ENCODE measurements at places on chromosomes 6 and 20.

DNA sequence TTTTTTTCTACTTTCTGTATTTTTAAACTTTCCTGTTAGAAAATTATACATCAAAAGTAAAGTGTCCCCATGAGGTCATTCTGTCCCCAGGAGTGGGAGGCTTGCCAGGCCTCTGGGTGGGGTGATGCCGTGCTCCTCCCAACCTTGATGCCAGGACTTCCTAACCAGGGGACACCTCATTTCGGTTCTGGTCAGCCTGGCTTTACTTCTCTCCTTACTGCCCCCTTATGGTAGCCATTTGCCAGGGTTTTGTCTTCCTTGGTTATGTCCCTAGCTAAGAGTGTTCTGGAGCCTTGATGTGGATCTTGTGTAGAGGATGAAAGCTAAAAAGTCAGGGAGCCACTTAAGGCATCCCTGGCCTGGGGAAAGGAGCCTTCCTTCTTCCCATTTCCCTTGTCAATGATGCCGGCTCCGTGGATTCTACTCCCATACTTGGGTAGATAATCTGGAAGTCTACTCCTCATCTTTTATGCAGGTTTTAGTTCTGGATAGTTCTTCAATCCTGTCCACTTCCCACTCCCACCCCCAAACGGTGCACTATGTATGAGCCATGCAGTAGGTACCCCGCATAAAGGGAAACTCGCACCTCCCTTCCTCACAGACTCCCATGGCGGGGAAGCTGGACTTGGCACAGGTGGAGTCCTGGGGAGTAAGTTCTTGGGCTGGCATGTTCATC, 164.1 kb upstream of the SALL4 start:
- DNase-seq: no peak

DNA sequence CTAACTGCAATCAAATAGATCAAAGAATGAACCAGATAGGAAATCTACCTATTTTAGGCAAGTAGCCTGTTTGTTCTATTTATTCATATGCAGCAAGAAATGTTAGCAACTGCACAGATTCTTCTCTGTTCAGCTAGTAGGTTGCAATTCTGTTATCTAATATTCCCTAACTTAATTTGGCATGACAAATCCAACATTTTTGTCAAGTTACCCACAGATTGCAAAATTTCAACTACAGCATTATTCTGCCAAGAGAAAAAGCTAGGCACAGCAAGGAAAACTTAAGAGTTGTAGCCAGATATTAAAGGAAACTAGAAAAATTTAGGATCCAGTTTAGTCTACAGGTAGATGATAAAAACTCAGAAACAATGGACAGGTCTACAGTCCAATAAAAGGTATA, 104.4 kb upstream of the SYNCRIP start:
- DNase-seq: no peak

DNA sequence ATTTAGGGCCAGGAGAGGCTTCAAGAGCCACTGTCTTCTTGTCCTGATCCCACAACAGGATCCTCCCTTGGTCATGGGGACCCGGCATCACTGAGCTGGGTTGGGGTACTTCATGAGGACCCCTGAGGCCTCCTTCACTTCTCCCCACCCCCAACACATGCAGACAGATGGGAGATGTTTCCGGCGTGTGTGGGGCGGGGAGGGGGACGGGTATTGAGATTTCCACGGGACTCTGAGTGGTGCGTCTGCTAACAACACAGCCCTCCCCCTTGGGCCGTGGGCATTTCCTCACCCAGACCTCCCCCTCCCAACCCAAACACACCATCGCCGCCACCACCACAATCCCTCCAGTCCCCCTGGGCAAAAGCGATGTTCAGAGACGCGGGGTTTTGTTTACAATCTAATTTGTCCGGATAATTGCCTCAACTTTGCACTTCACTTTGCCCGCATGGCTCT, 906 bp upstream of the FOXP4 start:
- no peak for DNase-seq

GRCh38 chr6:90537723-90538258, 49.1 kb downstream of the MAP3K7 start:
- DNase-seq: no peak

- no peak for DNase-seq
These were observed 219.8 kb upstream of the ARID1B start for GRCh38 chr6:156557251-156557910.

DNA sequence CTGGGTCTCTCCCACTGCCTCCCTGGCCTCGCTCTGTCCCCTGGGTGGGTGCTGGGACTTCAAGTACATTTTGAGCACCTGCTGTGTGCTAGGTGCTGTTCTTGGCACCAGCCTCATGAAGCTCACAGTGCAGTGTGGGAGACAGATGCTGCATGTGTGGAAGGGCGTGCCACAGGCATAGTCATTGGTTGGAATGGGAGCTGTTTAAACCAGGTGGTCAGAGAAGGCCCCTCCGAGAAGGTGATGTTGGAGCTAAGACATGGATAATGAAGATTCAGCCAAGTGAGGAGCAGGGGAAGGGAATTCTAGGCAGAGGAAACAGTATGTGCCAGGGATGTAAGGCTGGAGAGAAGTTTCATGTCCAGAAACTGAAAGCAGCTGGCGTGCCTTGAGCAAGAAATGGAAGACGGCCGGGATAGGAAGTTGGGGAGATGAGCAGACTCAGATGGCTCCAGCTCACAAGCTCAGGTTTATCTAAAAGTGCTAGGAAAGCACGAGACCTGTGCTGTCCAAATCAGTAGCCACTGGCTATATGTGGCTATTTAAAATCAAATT, 9.9 kb downstream of the LPIN3 start:
- DNase-seq: no peak

GRCh38 chr20:50868509-50869495, 62.4 kb downstream of the ADNP start:
- no peak for DNase-seq

DNA sequence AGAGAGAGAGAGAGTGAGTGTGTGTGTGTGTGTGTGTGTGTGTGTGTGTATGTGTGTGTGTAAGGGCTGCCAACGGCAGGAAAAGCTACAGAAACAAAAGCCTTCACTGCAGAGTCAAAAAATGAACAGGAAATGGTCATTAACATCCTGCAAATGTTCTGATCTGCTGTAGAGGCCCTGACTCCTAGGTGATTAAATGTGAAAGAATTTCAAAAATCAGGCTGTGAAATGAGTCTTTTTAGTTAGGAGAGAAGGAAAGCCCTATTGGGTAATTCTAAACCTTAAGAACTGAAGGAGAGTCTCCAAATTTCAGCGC, 166.5 kb upstream of the MYLIP start:
- no peak for DNase-seq

- no peak for DNase-seq
These were observed 25.0 kb downstream of the ULBP1 start for GRCh38 chr6:149988550-149989346.

GRCh38 chr6:16950825-16951495, 150.9 kb upstream of the STMND1 start:
- DNase-seq: no peak

DNA sequence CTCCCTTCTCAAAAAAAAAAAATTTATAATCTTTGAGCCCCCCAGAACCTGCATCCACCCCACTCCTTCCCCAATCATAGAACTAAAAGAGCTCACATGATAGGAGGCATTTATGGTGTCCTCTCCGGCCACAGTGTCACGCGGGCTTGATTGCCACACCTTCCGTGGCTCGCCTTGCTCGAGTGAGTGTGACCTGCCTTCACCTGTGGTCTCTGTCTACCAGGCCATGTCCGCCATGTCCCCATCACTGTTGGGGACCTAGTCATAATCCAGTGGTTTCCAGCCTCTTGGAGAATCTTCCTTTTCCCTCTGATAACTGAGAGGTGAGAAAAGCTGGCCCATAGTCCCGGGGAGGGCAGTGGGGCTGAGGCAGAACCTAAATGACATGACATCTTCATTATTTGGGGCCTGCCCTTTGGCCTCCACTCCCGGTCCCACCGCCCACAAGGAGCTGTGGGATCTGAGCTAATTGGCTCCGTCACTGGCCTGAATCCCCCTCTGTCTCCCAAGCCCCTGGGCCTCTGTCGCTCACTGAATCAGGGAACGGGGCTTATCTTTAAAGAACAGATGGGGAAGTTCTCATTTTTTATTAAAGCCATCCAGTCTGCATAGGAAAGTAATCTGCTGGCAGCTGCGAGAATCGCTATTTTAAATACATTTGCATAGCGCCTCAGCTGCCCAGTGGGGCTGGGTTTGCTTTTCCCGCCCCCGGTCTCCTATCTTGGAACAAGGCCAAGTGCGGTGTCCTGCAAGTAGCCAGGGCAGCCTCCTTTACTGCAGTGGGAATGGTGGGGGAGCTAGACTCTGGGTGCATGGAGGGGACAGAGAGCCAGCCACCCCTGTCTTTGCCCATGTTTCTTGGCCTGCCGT, 197.6 kb upstream of the PMEPA1 start:
- DNase-seq: no peak

DNA sequence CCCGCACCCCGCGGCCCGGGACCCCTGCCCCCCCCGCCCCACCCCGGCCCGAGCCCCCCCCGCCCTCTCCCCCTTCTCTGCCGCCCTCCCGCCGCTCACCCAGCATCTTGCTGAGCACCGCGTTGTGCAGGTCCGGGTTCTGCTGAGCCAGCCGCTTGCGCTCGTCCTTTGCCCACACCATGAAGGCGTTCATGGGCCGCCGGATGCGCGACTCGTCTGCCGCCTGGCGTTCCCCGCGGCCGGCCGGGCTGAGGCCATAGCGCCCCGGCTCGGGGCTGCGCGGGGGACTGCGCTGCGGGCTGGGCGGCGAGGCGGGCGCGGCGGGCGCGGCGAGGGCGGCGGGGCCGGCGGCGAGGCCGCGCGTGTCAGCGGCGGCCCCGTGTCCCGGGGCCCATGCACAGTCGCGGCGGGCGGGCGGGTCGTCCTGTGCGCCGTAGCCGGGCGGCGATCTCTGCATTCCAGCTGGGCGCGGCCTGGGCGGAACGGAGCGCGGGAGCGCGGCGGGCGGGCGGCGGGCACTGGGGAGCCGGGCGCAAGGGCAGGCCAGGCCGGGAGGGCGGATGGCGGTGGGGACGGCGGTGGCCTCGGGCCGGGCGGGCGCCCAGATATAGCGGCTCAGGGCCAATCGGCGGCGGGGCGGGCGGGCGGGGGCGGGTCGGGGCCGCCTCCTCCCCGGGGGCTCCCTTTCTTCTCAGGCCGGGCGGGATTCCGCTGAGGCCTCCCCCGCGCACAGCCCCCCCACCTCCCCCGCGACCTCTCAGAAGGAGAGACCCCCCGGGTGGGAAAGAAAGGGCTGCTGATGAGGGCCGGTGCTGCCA, at the start of gene SOX18:
Gene SOX18, minus strand, starts transcription at position 580 of the 818 bp plus-strand sequence. Its CDS starts 123 bp downstream, at position 457.
- no peak for DNase-seq

- no peak for DNase-seq
These were observed 50.0 kb downstream of the SRC start for GRCh38 chr20:37395921-37396415.

GRCh38 chr20:36741072-36741471, 4.8 kb downstream of the NDRG3 start:
- DNase-seq: no peak

- DNase-seq: no peak
These were observed 17.6 kb upstream of the NUP153 start for GRCh38 chr6:17724341-17724740.

GRCh38 chr6:63584566-63584965, 12.3 kb downstream of the LOC128125822 start:
- no peak for DNase-seq

DNA sequence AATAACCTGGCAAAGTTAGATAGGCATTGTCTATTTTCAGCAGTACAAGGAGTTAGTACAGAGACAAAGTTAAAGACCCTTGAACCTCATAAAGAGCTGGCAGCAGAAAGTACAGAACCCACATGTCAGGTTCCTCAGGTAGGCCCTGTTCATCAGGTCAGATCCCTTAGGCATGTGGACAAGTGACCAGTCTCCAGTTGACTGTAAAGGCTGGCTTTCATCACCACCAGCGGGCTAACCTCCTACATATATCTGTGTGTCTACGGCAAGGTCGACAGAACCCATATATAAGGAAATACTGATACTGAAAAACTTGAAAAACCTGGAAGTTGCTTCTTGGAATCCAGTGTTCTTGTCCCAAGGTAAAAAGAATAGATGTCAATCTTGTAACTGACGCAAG, 223.1 kb upstream of the SGK1 start:
- no peak for DNase-seq

DNA sequence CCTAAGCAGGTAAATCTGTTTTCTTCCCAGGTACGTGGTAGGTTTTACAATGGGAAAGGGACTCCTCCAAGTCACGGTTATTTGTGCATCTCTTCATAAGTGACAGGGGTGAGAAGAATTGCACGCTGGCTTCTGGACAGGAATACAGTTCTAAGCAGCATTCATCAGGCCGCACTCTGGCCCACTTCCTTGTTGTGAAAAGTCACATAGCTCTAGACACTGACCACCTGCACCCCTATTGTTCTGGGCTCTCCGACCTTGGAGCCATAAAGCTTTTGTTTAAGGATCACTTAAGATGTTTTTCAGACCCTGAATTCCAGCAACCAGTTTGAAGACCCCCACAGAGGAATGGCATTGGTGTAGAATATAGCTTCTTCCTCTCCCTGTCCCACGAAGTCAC, 31.4 kb downstream of the RAMACL start:
- DNase-seq: no peak

Data from activated CD4-positive, alpha-beta T cell treated with anti-CD3 and anti-CD28 coated beads, Interleukin-2, amount 50 U/mL, for 4 hours (primary cell).